Stimulated activated CD4-positive, alpha-beta T cell treated with anti-CD3 and anti-CD28 coated beads, Interleukin-15, amount 100 ng/mL, for 1 hour (primary cell): ENCODE measurements at places on chromosomes 7 and 10.

DNA sequence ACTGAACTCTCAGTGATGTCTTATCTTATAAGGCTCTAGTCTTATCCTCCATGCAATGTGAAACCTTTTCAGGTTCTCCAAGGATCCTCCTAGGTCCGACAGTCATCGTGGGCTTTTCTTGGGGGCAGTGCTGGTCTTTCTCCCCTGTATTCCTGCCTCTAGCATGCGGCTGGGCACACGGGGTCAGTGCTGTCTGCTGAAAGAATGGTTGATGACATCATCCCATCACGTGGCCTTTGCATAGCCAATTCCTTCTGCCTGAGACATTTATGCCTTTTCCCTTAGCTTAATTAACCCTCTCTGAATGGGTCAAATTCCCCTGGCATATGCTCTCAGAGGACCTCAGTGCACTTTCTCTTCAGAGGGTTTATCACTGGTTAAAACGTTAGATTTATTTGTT lies 27.0 kb upstream of the KCNK18 start:
- no peak for DNase-seq

- no peak for DNase-seq
These were observed 12.2 kb downstream of the ZNF488 start for GRCh38 chr10:47371629-47372485.

DNA sequence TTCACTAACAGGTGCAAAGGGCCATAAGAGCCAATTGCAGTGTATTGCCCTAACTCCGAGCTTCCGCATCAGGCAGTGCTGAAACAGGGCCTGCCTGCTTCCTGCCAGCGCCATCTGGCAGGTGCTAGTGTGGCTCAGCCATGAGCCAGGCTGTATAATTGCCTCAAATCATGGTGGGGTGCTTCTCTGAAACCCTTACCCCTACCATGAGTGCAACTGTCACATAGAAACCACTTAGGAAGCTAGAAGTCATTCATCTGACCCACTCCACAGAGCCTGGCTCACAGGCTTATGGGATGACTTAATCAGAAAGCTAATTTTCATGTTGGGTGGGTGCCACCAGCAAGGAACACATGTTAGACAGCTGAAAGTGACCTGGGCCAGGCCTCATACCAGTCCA lies 133.3 kb upstream of the LAMB4 start:
- no peak for DNase-seq

DNA sequence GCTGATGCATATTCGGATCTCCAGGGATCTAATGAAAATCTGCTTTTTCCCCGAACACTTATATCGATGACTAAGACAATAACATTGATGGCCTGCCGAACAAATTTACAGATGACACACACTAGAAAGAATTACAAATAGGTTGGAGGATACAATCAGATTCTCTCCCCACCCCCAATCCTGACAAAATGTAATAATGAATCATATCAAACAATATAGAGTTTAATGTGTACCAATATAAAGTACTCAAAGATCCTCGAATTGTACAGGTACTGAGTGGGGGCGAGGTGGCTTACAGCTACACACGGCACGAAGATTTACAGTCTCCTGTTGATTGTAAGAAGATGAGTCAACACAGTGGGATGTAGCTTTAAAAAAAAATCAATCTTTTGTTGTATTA lies 182.7 kb upstream of the MKLN1 start:
- DNase-seq, result no peak

DNA sequence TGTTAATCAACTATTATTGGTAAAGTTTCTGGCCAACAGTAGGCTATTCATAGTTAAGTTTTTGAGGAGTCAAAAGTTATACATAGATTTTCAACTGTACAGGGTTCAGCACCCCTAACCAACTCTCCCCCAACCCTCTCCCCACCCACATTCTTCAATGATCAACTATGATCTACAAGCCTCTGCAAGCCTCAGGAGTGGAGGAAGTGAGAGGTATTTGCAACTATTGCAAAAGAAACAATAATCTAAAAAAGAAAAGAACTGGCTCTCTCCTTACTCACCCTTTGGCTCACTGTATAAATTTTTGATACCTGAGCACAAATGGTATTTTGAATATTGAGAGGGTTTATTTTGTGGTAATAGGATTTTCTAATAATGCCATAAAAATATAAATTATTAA lies 179.8 kb downstream of the IPMK start:
- DNase-seq, result no peak

- no peak for DNase-seq
These were observed 677.9 kb downstream of the PARD3 start for GRCh38 chr10:34137201-34137600.

GRCh38 chr7:65840446-65840845 lies 32.4 kb upstream of the VKORC1L1 start:
- DNase-seq, result no peak

DNA sequence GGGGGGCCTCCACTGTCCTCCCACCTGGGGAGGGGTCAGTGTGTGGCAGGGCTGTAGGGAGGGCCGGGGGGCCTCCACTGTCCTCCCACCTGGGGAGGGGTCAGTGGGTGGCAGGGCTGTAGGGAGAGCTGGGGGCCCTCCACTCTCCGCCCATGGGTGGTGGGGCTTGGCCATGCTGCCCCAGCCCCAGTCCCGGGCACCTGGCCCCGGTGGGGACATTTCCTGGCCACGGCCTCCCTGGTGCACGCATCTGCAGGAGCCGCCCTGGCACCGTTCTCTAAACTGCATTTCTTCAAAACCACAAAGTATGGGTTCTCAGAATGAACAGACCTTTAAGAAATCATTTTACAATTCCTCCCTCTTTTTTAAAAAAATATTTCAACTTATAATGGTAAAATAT lies 89.3 kb upstream of the PDGFA start:
- no peak for DNase-seq

DNA sequence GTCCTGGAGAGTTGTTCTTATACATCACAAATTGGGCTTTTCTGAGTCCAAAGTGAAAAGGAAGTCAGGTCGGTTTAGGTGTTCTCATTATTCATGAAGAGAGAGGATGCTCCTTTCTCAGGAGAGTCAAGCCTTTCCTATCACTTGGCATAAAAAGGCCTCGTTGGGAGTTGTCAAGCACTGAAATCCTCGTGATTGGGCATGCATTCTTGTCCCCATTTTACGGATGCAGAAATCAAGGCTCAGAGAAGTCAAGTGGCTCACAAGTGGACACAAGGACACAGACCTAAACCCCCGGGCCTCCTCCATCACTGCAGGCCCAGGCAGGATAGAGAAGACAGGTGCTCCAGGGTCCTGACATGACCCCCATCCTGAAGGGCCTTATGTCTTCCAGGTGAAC lies 8.5 kb downstream of the RBP3 start:
- DNase-seq, result no peak

DNA sequence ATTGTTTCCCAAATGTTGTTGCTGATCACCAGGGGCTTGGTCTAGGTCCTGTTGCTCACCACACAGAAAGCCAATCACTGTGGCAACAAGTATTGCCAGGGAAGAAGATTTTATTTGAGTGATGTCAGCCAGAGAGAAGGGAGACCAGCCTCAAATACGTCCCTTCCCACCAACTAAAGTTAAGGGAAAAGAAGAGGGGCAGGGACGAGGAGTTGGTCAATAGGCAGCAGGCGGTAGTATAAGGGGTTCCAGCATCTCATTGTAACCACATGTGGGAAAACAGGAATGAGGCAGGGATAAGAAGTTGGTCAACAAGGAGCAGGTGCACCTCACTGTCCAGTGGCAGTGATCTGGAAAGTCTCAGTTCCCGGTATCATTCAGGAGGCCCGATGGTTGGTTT lies 138.9 kb upstream of the KCNMA1 start:
- no peak for DNase-seq
